ENCODE measurements at places on chromosomes 6 and 20.

GRCh38 chr6:137237413-137238170 lies 18.4 kb upstream of the IFNGR1 start:
- DNase-seq: no peak

GRCh38 chr6:37174515-37175331 lies 4.8 kb downstream of the PIM1 start:
- DNase-seq: no peak

DNA sequence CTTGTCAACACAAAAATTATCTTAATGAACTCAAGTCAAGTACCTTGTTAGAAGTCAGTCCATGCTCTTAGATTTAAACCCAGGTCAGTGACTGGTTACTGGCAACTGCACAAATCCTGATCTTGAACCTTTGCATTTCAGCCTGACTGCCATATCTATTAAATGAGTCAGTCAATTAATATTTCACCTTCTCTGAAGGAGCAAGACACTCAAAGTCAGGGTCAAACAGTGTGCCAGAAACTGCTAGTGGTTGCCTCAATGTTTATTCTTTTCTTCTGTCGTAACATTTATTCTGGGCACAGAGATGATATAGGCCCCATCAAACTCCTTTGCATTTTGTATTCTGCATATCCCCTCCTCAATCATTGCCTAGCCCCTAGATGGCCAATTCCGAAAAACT lies 193.9 kb upstream of the MOCS1 start:
- no peak for DNase-seq

- DNase-seq: no peak
These were observed 5.4 kb downstream of the ACSS1 start for GRCh38 chr20:25052255-25053194.

GRCh38 chr6:161079566-161080262 lies 88.1 kb downstream of the MAP3K4 start:
- peak; percentile 77 for DNase-seq

GRCh38 chr6:167826896-167827582 lies at the start of gene AFDN:
TSS of gene AFDN (plus strand) at chr6:167826911. CDS start at chr6:167827133, 222 bp downstream.
- peak; percentile 43 for DNase-seq

- no peak for DNase-seq
These were observed 13.1 kb downstream of the ACSS1 start for GRCh38 chr20:25044660-25045342.

GRCh38 chr20:33210371-33210770 lies 6.8 kb upstream of the BPIFA3 start:
- no peak for DNase-seq

GRCh38 chr6:141783585-141783984 lies 349.1 kb upstream of the GJE1 start:
- no peak for DNase-seq

DNA sequence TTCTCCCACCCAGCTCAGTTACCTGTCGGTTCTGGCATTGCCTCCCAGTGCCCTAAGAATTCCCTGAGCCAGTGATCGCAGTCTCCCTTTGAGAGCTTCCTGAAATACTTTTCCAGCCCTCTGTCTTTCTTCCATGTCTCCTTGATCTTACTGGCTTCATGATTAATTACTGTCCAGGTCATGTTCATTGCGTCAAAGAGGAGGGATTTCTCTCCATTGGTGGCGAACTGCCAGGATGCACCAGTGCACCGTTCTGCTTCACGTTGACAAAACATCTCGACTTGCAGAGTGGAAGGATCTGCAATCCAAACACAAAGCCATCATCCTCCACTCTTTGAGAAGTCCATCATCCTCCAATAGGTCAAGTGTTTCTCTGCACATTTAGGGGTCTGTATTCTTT lies 8.6 kb downstream of the RAET1E start:
- no peak for DNase-seq

DNA sequence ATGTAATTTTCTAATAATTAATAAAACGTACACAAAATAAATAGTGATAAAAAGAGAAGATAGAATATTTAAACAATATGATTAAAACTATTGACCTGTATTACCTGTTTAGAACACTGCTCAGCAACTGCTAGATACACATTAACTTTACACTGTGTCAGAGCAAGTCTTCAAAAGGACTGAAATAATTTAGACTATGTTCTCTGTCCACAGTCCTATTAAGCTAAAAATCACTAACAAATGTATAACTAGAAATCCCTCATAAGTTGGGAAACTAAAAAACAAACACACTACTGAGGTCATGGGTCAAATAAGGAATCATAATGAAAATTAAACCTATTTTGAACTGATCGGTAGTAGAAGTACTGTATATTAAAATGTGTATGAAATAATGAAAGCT lies 181.7 kb downstream of the QKI start:
- DNase-seq: no peak

DNA sequence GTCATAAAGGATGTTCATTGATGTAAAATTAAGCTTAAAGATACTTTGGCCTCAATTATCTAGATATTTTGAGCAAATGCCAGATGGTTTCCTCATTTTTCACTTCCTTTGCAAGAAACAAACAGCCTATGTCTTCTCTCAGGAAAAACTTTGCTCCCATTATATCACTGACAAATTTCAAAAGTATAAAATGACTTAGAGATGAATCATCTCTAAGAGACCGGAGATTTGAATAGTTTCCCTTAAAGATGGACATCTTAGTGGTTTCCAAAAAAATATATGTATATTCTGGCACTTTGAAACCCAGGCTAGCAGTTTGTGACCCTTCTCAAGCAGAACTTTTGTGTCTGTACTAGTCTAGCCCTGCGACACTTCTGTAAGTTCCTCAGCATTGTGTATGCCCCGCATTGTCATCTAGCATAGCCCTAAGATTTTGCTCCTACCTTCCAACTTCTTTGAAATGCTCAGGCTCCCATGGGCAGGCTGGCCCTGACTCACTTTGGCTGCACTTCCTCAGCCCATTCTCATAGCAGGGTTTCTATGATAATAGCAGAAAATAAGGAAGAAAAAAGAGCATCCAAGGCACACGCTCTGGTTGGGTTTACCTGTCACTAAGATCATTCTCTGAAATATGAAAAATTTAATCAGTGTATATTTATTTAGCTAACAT lies 25.7 kb upstream of the POU3F2 start:
- DNase-seq: no peak

GRCh38 chr20:62365814-62366369 lies 1.2 kb downstream of the LAMA5 start:
- no peak for DNase-seq

DNA sequence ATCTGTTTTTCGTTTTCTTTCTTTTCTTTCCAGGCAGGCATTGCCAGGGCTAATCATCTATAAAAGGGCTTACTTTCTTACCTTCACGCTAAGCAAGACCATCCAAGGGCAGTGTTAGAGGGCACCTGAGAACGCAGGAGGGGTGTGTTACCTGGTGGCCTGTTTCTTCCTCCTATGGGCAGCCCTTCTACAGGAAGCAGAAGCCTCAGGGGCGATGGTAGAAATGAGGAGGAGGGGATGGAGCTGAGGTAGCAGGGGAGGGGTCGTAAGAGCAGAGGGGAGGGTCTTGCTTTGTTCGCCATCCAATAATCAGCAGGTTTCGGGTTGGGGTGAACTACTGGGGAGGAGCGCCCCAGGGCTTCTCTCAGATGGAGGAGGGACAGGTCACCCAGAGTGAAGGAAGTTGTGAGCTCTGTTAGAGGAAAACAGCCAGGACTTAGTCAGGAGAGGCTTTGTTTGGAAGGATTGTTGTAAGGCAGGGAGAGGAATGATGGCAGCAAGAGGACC lies 1.5 kb upstream of the CCR6 start:
- DNase-seq: no peak

- DNase-seq: no peak
These were observed 6.1 kb upstream of the PSORS1C2 start for GRCh38 chr6:31144970-31145340.

- no peak for DNase-seq
These were observed 147.7 kb downstream of the MRPL14 start for GRCh38 chr6:43979525-43979924.

DNA sequence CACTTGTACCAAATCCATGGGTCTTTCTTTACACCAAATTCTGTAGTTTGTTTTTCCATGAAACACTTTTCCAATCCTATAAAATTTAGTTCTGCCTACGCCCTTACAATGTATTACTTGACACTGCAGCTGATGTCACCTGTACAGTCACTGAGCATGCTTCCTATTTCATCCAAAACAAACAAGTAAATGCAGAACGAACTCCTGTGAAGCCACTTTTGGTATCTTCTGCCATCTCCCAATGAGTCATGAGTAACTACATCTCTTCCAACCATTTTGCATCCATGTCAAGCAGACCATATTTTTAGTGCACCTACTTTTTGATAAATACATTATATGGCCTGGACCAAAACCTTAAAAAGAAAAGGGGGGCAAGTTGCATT lies 42.4 kb downstream of the HDDC2 start:
- no peak for DNase-seq

DNA sequence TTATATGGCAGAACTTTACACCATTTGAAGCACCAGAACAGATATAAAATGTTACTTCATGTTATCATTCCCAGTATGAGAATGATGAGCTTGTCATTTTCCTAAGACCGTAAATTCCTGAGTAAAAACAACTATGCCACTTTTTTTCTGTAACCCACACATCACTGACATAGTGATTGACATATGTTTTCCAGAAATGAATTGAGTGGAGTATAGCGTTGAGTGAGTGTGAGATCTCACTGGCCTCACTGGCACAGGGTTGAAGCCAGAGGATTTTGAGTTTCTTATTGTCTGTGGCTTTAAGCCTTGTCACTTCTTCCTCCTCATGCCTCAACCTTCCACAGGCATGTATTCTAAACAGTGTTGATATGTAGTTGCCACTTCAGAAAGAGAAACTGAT lies 62.3 kb downstream of the PDE7B start:
- DNase-seq: no peak

GRCh38 chr6:142839686-142840040 lies 105.3 kb downstream of the HIVEP2 start:
- no peak for DNase-seq

GRCh38 chr6:170108456-170108855 lies 182.4 kb downstream of the DLL1 start:
- no peak for DNase-seq

GRCh38 chr20:45095805-45096238 lies 5.1 kb downstream of the KCNS1 start:
- peak; percentile 70 for DNase-seq

- no peak for DNase-seq
These were observed 86.6 kb downstream of the SLC16A10 start for GRCh38 chr6:111173946-111174345.

- DNase-seq: no peak
These were observed 73.4 kb downstream of the PTPN1 start for GRCh38 chr20:50583442-50584150.

DNA sequence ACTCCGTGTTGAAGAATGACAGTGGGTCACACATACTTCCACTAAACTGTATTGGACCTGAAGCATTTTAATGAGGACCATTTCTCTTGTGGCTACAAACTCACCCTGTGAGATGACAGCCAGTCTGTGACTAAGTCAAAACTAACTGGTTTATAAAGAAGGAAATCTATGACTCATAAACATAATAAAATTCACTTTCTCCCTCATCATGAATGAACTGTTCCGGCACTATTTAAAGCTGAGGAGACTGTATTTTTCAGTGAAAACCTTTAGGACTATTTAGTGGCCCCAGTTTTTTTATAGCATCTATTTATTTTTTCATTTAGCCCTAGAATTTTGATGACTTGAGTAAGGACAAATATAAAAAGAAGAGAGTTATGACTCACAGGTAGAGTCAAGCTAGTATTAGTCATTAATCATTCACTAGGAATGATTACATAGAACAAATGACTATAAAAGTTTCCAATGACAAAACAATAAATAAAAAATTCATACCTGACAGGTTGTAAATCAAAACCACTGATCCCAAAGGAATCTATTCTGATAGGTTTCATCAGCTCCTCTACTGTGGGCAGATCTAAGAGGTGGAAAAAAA lies 34.2 kb downstream of the CEP162 start:
- DNase-seq: no peak

DNA sequence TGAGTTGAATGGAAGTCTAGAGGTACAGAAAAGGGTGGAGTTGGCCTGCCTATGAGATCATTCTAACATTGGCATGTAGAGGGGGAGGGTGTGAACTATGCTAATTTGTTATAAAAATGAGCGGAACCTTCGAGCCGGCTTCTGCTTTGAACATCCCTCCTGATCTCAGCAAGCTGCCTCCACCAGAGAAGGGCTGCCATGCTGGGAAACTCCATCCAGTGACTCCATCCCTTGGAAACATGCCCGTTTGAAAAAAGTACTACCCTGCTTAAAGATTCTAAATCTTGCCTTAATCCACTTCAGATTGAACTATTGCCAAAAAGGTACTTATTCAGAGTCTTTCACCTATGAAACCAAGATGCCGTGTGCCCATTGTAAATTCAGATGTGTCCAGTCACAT lies 43.6 kb upstream of the TMEM170B start:
- no peak for DNase-seq

GRCh38 chr6:157287247-157287850 lies 36.0 kb downstream of the TMEM242 start:
- no peak for DNase-seq

GRCh38 chr20:43450841-43451799 lies 6.6 kb upstream of the SRSF6 start:
- no peak for DNase-seq

DNA sequence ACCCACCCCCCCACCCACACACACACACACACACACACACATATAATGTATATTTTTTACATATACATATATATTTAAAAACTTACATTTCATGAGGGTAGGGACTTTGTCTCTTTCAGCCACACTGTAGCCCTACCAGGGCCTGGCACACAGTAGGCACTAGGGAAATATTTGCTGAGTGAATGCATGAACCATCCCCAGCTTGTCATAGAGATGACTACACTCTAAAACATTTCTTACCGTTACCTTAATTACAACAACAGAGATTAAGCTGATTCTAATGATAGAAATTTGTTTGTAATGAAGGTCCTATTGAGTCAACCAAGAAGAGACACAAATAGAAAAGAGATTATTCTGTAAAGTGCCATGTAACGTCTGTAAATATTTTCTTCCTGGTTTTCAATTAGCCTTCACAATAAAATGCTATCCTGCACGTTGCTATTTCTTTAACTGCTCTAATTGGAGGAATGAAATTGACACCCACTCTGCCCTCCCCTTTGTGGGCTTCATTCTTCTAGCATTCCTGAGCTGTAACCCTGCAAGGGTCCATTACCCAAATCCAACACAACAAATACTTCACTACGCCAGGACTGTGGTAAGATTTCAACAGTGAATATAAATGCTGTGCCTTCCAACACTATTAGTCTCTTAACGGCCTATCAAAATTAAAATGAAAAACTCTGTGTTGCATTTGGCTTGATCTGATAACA lies 30.8 kb downstream of the SIM1 start:
- no peak for DNase-seq

- no peak for DNase-seq
These were observed 101.6 kb upstream of the FRMD1 start for GRCh38 chr6:168180548-168181011.

- no peak for DNase-seq
These were observed 42.0 kb downstream of the VTA1 start for GRCh38 chr6:142189057-142189456.

GRCh38 chr6:122730775-122731386 lies 48.6 kb upstream of the FABP7 start:
- DNase-seq: no peak

DNA sequence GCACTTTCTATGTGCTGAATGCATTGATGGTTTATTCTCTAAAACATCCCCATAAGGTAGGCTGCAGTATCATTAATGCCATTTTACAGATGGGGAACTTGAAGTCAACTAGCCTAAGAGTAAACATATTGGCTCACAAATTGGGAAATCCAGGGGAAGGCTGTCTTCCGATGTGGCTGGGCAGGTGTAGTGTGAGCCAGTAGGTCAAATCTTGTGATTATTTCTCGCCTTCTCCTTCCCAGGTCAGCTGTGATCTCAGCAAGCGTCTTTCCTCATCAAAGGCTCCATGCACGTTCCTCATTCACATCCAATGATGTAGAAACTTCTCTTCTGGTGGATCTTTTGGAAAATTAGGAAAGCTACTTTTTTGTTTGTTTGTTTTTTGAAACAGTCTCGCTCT lies 94.1 kb upstream of the SHLD1 start:
- DNase-seq: no peak

All from activated T-cell treated with anti-CD3 and anti-CD28 coated beads, Interleukin-2, amount 50 U/mL, for 48 hours (primary cell).